Large intestine (tissue), 12 donors: ENCODE measurements at places on chromosomes 12 and 14.

DNA sequence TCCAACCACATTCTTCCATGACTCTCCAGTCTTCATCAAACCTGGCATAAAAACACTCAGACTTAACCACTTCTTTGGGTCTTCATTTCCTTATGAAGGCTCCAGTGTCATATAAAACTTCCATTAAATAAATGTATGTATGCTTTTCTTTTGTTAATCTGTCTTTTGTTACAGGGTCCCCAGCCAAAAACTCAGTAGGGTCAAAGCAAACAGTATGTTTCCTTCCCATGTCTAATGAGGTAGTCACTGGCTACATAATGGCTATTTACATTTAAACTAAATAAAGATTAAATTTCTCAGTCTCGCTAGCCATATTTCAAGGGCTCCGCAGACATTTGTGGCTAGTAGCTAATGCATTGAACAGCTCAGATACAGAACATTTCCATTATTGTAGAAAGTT is 40.1 kb upstream of the STAB2 start:
- no peak for DNase-seq

- DNase-seq = peak; percentile 90
Measured at GRCh38 chr12:53984901-53985691, at the start of gene HOXC10. Gene HOXC10 (plus strand): TSS chr12:53985146. CDS start chr12:53985260, 114 bp downstream.

DNA sequence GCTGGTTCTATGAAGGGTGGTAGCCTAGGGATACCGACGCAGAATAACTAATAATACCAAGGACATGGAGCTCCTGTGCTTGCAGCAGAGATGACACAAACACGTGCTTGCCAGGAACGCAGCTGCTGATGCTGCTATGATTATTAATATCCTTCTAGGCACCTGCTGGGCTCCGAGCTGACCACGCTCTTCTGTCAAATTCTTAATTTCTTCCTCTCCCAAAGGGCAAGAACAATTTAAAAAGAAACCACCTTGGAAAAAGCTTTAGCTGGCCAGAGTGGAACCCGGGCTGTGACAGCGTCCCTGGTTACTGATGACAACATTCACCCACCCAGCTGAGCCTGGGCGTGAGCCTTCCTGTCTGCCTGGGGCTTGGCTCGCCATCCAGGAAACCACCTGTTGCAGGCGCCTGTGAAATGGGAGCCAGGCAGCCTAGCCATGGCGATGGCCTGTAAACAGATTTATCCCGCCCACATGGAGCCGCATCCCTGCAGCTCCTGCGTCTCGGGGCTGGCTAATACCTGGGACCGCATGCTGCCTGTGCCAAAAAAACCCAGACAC is 28.8 kb downstream of the CLMN start:
- peak; percentile 68 for DNase-seq

GRCh38 chr14:96905065-96905464 is 107.9 kb downstream of the VRK1 start:
- no peak for DNase-seq

GRCh38 chr12:45768194-45768593 is 38.7 kb downstream of the ARID2 start:
- no peak for DNase-seq

DNA sequence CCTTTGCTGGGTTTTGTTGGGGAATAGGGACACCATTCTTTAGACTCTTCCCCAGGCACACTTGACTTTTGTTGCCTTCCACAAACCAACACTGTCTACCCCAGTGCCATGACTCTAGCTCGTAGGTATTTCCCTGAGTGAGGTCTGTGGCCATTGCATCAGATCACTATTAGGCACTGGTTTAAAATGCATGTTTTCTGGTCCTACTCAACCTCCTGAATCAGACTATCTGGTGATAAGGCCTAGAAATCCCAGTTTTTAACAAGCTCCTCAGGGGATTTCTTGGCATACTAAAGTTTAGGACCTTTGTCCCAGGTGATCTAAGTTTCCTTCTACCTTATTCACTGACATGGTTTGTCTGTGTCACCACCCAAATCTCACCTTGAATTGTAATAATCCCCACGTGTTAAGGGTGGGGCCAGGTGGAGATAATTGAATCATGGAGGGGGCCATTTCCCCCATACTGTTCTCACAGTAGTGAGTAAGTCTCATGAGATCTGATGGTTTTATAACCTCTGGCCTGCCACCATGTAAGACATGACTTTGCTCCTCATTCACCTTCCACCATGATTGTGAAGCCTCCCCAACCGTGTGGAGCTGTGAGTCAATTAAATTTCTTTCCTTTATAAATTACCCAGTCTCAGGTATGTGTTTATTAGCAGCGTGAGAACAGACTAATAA is 87.8 kb upstream of the PSMC1 start:
- DNase-seq = no peak

GRCh38 chr14:92542766-92543554 is 29.4 kb downstream of the RIN3 start:
- DNase-seq = no peak

DNA sequence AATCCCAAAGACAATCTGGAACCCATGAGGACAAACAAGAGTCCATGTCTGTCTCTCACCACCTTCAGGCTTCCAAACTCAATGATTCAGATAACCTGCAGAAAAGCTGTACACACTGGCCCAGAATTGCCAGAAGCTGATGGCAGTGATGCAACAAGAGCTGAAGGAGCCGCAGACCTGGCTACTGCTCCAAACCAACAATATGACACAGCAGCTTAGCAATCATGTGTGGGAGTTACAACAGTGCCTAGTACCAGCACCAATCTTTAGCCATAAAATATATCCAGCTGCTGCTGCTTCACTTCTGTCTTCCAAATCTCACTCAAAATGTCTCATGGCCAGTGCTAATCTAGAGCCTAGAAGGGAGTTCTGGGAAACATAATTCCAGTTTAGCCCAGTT is 22.0 kb downstream of the RPS6KA5 start:
- no peak for DNase-seq

DNA sequence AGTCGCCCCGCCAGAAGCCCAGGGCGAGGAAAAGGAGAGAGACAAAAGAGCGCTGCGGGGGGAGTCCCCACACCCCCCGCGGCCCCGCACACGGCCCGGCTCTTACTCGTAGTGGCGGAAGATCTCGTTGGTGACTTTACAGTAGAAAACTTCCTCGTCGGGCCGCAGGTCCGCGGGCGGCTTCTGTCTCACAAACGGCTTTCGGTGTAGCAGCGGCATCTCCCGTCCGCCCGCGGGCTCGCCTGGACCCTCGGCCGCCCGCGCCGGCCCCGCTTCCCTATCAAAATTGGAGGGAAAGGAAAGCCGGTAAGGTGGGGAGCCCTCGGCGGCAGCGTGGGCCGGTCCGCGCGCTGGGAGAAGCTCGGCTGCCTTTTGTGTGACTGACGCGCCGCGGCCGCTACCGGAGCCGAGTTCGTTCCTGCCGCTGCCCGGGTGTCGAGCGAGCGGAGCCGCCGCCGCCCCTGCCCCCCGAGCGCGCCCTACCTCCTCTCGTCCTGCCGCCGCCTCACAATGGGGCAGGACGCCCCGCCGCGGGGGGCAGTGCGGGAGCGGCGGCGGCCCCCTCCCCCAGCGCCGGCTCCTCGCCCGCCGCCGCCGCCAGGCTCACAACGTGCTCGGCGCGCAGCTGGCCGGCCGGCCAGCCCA is 652 bp downstream of the BAZ1A start:
- DNase-seq = no peak

DNA sequence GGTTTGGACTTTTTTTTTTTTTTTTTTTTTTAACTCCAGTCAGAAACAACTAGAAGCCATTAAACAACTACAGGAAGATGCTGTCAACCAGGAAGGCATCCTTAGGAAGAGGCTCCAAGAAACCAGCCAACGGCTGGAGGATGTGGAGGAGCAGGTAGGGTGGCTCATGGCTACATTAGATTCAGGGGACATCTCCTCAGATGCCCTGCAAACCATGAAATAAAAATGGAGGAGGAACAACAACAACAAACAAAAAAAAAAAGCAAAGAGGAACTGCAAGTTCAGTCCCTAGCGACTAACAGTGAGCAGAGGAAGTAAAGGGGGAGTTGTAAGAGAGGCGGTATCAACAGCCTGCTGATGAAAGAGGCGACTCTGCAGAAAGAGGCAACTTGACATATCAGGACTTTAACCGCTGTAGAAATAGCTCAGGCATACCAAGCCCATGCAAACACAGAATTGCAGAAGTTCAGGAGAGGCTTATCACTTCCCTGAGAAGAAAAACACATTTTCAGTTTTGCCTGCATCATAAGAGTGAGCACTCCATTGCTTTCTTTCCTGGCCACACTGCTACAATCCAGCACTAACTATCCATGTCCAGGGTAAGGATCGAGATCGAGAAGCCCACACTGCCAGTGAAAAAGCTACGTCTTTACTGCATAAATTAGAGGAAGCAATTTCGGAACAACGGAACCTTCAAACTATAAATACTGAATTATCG is 103.5 kb upstream of the BCAT1 start:
- DNase-seq = peak; percentile 80

GRCh38 chr14:90332271-90332584 is 487 bp upstream of the NRDE2 start:
- DNase-seq = no peak

- DNase-seq = no peak
Measured at GRCh38 chr14:105316577-105316941, 2.0 kb downstream of the PACS2 start.

GRCh38 chr12:108201808-108202207 is 72.7 kb downstream of the WSCD2 start:
- no peak for DNase-seq

GRCh38 chr14:82313889-82314288 is 780.2 kb upstream of the SEL1L start:
- no peak for DNase-seq

DNA sequence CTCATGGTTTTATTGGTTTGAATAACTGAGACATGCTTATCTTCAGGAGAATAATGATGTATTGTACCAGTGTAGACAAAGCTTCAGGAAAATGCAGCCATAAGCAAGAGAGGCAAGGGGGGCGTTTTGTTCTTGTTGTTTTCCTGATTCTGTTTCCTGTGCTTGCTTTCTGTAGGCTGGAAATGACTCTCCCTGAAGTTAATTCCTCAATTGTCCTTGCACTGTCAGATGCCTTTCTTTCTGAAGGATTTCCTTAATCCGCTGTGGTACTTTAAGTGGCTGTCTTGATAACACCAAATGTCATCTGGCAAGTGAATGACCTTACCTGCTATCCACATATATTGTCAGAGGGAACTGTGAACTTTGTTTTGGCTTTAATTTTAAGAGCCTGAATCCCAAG is 220.0 kb downstream of the NEDD1 start:
- no peak for DNase-seq

- no peak for DNase-seq
Measured at GRCh38 chr12:131091976-131092691, 138.4 kb downstream of the ADGRD1 start.

GRCh38 chr12:5665615-5666014 is 233.7 kb downstream of the NTF3 start:
- no peak for DNase-seq

DNA sequence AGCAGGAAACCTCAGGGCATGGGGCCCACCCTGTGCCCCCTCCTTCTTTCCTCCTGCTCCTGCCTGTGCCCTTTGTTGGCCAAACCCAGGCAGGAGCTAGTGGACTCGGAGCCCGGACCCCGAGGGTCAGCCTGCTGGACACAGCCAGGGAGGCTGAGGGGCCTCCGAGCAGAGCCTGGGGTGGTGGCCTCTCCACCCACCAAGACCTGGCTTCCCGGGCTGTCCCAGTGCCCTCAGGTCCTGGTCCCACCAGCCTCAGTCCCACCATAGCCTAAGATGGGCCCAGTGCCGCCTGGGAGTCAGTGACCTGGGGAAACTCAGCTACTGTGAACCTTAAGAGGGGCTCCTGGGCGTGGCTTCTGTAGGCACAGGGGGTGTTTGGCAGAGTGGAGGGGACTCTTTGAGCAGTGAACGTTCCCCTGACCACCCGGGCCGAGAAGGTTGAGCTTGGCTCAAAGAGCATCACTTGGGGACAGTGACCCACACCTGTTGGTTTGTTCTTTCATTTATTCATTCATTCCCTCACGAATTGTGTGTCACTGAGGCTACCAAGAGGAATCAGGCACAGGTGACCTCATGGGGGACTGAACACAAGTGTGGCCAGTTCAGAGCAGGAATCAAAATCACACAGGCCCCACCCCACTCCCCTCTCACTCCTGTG is 266.1 kb downstream of the ADGRD1 start:
- DNase-seq = no peak

- DNase-seq = no peak
Measured at GRCh38 chr14:45664668-45665356, 411.8 kb upstream of the MIS18BP1 start.

- DNase-seq = no peak
Measured at GRCh38 chr14:30339311-30339901, 219.6 kb upstream of the G2E3 start.

- DNase-seq = no peak
Measured at GRCh38 chr12:107655281-107656065, 30.1 kb upstream of the PWP1 start.

DNA sequence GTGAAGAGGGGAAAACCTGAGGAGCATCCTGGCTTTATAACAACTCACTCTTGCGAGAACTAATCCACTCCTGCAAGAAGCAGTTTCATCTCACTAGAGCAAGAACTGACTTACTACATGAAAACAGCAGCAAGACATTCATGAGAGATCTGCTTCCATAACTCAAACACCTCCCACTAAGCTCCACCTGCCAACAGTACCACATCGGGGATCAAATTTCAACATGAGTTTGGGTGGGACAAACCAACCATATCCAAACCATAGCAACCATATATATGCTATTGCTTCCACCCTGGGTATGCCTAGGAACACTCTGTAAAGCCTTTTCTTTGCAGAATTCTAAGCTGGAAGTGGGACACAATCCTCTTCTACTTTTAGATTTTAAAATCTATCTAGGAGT is 13.9 kb upstream of the AVPR1A start:
- no peak for DNase-seq

DNA sequence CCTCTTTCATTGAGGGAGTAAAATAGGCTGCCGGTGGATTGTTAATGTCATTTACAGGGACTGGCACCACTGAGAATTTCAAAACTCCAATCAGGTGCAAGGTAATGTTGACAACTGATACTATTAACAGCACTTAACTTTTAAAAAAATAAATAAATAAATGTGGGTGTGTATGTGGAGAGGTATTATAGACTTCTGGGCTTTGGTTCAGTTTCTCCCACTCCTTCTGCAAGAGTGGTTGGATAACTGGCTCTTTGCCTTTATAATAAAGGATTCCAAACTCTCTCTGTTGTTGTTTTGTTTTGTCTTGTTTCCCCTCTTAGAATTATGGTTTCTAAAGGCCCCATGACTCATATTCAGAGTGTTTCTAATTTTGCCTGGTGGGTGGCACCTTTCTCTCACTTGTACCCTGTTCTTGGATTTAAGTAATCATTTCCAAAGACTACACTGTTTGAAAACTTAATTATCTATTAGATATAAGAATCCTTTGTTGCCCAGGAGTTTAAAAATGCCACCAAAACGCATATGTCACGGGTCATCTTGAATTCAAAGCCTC is 151.6 kb upstream of the ARID2 start:
- DNase-seq = no peak

DNA sequence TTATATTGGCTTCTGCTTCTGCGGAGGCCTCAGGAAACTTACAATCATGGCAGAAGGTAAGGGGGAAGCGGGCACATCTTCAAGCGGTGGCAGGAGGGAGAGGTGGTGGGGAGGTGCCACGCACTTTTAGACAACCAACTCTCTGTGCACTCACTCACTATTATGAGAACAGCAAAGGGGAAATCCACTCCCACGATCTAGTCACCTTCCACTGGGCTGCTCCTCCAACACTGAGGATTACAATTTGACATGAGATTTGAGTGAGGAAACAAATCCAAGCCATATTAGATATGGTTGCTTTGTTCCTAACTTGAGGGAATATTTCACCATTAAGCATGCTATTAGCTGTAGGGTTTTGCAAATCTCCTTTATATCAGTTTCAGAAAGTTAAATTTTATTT is 80.3 kb downstream of the UNC79 start:
- DNase-seq = no peak

- DNase-seq = no peak
Measured at GRCh38 chr12:28794211-28794610, 354.9 kb upstream of the FAR2 start.

GRCh38 chr14:32675433-32675832 is 263.2 kb upstream of the NPAS3 start:
- no peak for DNase-seq
